ENCODE measurements at places on chromosomes 5 and 9.

GRCh38 chr5:156819967-156820581 is 30.0 kb upstream of the PPP1R2B start:
- no peak for DNase-seq

GRCh38 chr9:126114409-126114760 is 212.2 kb upstream of the MVB12B start:
- no peak for DNase-seq

- no peak for DNase-seq
Measured at GRCh38 chr9:35285731-35286130, 123.9 kb downstream of the UNC13B start.

GRCh38 chr9:126915846-126916543 is 1.4 kb downstream of the RALGPS1 start:
- DNase-seq: no peak

DNA sequence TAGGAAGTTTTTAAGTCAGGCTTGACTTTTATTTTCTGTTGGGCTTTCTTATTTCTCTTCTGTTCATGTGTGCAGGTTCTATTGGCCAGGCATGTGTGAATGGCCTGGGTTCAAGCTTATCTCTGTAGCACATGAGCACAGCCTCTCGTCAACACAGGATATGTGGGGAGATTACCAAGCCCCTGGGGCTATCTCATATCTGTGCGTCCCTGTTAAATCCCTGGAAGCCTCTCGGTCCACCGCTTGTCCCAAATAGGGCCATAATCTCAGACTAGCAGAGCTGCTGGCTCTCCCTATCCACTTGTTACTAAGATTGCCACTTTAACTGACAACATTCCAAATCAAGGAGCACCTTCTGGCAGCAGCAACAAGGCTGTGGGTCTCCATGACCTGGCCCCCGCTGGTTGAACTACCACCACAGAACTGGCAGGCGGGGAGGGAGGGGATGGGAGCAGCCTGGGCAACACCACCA is 28.4 kb upstream of the EBF1 start:
- DNase-seq: no peak

DNA sequence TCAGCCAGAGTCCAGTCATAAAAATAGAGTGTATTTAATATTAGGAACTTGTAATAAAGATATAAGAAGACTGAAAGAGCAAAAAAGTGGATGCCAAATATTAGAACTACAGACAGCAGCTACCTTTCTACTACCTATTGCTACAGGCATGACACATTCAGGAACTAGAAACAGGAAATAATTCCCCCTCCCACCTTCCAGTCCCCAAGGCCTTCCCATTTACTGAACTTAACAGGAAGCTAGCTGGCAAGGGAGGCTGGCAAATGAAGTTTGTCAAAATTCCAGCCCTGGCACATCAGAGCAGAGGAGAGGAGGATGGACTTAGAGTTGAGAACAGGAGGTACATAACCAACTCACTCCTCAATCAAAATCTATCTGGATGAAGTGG is 50.2 kb upstream of the RIC1 start:
- DNase-seq: no peak

DNA sequence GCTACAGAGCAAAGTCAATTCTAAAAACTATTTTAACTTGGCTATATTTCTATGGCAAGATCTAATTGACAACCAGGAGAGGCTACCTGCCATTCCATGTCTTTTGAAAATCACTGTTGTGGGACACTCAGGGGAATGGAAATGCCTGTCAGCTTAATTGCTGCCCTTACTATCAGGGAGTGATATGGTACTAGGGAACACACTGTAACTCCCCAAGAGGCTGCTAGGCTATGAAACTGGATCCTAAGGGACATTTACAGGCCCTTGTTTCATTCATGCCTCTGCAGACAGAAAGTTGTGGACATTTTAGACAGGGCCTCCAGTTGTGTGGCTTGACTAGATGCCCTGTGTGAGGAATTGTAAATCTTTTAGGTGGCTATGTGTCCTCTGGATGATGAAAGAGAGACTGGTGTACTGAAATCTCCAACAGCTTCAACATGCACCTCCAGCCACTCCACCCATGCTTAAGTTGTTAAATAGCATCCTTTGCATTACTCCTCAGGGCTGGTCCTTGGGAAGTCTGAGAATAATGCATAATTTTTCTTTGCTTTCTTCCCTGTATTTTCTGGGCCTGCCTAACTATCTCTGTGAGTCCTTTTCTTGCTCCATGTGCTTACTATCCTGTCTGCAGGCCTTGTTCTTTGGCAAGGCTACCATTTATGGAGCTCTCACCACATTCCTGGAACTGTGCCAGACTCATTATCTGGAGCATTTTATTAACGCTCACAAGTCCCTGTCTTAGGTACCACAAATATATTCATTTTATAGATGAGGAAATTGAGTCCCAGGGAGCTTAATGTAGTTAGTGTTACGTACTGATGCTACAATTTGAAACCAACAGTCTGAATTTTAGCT is 3.2 kb downstream of the MROH2B start:
- DNase-seq: no peak

- no peak for DNase-seq
Measured at GRCh38 chr9:101274971-101275768, 109.6 kb downstream of the BAAT start.

DNA sequence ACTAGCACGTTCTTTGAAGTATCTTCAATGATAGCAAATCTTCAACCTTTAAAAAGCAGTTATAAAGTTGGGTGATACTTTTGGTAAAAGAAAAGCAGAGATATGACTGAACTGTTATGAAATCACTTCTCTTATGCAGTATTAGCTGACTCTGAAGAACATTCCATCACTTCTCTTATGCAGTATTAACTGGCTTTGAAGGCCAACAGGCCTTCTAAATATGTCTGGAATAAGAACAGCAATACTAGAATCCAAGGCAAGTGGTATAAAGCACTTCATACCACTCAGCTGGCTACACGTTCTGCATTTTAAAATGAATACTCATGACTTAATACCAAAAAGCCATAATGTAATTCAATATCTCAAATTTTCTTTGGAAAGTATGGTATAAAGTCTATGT is 17.3 kb downstream of the SKIC3 start:
- DNase-seq: no peak

- peak; percentile 80 for DNase-seq
Measured at GRCh38 chr9:14031060-14031414, 282.9 kb downstream of the NFIB start.

DNA sequence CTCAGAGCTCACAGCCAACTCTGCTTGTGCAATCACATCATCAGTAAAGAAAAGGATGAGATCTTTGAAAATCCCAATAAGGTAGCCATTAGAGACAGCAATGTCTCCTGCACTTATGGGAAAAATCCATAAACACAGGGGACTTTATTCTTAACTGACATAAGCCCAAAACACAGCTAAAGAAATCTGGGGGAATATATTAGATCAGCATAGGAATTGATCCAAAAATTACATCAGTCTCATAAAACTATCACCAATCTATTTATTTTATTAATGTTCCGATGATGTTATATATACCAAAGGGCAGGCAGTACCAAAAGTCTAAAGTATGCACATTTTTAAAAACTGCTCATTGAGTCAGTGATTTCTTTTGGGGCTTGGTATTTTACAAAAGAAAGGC is 6.9 kb downstream of the MRPS27 start:
- DNase-seq: no peak

DNA sequence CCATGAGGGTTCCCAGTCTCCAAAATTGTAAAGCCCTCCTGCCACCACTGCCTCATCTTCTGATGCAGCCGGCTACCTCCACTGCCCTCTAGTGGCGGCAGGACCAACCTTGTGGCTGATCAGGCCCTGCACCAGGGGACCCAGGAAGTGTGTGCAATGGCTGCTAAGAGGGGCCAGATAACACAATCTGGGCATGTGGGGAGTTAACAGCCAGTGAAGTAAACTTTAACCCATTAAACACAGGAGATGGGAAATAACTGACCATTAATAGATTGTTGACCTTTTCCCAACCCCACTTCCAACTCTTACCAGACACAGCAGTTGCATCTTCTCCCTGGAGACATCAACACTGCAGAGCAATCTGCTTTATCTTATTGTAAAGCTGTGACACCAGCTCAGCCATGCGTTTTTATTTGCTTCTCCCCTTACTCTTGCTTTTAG is 63.3 kb downstream of the FREM1 start:
- DNase-seq: no peak

DNA sequence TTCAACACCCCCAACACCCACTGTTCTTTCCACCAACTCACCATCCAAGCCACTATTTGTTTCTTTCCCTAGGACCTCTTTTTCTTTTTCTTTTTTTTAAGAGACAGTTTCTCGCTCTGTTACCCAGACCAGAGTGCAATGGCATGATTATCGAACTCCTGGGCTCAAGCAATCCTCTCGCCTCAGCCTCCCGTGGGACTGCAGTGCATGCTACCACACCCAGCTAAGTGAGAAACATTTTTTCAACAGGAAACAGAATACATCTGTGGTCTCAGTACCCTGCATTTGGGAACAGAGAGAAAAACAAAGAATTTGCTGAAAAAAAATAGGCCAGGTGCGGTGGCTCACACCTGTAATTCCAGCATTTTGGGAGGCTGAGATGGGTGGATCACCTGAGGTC is 24.6 kb downstream of the B4GALT1 start:
- no peak for DNase-seq

DNA sequence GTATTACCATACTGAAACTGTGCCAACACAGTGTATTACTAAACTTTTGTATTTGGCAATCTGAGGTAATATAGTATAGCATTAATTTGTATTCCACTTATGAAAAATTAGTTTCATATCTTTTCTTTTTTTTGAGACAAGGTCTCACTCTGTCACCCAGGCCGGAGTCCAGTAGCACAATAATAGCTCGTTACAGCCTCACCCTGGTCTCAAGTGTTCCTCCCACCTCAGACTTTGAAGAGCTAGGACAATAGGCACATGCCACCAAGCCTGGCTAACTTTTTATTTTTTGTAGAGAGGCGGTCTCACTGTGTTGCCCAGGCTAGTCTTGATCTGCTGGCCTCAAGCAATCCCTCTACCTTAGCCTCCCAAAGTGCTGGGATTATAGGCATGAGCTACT is 36.1 kb downstream of the POLK start:
- DNase-seq: no peak

- no peak for DNase-seq
Measured at GRCh38 chr5:106136061-106136460, 1534.7 kb downstream of the EFNA5 start.

GRCh38 chr5:174355208-174355612 is 309.7 kb downstream of the NSG2 start:
- no peak for DNase-seq

DNA sequence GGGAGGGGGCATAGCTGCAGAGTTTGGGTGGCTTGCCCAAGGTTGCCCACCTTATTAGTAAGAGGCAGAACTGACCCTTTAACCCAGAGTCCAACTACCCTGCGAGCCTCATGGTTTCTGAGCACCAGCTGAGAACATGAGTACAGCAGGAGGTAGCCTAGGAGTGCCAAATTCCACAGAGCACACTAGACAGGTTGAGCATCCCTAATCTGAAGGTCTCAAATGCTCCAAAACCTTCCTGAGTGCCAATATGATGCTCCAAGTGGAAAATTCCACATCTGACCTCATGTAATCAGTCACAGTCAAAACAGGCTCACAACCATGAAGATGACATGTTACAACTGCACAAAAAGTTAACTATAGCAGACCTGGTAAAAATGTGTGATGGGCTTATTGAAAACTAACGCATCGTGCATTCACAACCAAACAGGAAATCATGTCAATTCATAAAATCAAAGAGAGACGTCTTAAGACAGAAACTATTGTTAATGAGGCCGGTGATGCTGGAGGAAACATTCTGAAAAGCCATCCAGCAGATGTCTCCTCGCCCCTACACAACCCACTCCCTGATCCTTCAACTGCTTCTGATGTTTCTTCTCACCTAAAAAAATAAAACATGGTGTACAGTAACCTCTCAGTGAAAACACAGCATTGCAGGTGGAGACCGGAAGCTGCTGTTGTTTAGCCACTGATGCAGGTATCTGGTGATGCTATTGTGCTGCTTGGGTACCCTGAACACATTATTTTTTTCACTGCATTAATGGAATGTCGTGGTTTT is 25.0 kb downstream of the PTCH1 start:
- DNase-seq: no peak

DNA sequence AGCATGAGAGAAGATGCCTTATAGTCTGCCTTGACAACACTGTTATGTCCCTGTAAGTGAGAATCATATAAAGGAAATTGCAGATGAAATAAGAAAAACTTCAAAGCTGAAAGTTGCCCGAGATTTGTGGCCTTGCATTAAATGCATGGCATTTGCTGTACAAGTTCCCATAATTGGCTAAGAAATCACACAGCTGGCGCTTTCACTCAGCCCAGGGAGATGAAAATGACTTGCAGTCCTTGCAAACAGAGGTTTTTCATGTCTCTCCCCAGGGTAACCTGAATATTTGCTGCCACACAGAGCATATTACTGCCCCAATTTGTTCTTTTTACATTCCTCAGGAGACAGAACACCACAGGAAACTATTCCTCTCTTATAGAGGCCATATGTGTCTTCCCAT is 174.8 kb downstream of the FAM114A2 start:
- DNase-seq: no peak

DNA sequence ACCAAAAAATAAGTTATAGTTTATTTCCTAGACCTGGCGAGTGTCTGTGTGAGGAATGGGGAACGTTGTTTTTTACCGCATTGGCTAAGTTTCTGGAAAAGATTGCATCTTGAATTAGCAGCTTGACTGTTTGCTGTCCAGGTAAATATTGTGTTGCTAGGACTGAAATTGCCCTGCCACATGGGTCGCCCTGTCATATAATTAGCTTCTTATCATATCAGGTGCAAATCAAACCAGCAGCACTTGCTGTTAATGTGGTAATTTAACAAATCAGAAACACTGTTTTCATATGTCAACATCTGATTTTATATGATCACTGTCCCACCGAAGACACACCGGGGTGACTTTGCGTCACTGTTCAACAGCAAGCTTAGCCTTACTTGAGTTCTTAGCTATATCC is 63.7 kb upstream of the ZNF622 start:
- no peak for DNase-seq

- DNase-seq: no peak
Measured at GRCh38 chr5:95219411-95219810, 65.5 kb downstream of the MCTP1 start.

DNA sequence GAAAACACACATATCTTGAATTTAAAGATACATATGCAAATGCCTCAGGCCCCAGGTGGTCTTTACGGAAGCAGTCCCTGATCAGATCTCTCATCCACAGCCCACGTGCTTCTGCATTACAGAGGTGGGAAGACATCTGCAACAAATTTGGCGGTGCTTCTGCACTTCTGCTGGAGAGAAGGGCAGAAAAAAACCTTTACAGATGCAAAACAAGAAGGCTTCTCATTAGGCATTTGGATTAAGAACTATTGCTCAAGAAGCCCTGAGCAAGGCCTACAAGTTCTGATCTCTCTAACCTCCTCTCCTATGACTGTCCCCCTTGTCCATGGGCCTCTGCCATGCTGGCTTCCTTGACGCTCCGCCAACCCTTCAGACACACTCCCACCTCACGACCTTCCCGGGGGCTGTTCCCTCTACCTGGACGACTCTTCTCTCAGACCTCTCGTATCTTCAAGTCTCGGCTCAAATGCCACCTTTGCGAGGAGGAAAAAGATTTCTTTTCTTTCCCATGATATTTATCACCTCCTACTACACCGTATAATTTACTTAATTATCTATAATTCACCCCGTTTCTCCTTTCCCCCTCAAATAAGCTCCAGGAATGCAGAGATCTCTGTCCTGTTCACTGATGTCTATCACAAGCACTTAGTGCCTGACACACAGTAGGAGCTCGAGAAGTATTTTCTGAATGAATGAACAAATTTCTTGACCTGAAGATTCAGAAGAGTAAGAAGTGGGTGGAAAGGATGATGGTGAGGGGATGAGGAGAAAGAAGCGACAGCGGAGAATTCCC is 1.1 kb downstream of the MTMR12 start:
- no peak for DNase-seq

- no peak for DNase-seq
Measured at GRCh38 chr9:93823245-93824072, 131.7 kb downstream of the BARX1 start.
